ENCODE measurements at places on chromosomes 1 and 21. TPM values are rescaled to one million over a fixed set of nuclear protein-coding genes. Genes with fewer than 3 reads are reported as not detected.

Gene AMY1C
- total RNA-seq: not detected

GRCh38 chr1:20223106-20223505 lies 36.8 kb upstream of the PLA2G2C start:
- DNase-seq: no peak

DNA sequence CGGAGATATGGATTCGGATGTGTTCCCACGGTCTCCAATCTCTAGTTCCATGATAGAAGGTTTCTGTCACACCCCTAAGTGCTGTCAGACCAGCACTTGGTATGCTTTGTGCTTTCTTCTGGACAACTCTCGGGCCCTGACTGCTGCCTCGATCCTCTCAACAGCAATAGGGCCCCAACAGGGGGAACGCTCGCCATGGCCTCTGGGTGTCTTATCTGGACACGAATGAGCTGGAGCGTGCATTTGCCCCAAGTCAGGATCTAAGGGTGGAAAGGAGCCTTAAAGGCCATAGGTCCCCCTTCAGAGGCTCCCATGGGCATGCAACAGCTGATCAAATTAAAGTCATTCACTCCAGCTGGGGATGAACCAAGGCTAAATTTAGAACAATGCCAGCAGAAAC lies 76.8 kb downstream of the TCP10L start:
- DNase-seq: no peak

Gene RCAN3
- 27.4 TPM for total RNA-seq

- DNase-seq: no peak
These were observed 20.6 kb downstream of the PGLYRP3 start for GRCh38 chr1:153292185-153292584.

Gene RSRP1
- 113 TPM for total RNA-seq

- peak; percentile 82 for DNase-seq
These were observed 98.2 kb upstream of the ARTN start for GRCh38 chr1:43835082-43836021.

GRCh38 chr1:19869929-19870328 lies 12.3 kb upstream of the OTUD3 start:
- DNase-seq: no peak

GRCh38 chr1:216924732-216925131 lies 201.5 kb upstream of the ESRRG start:
- DNase-seq: no peak

Gene ST6GALNAC3
- 0.04 TPM for total RNA-seq

DNA sequence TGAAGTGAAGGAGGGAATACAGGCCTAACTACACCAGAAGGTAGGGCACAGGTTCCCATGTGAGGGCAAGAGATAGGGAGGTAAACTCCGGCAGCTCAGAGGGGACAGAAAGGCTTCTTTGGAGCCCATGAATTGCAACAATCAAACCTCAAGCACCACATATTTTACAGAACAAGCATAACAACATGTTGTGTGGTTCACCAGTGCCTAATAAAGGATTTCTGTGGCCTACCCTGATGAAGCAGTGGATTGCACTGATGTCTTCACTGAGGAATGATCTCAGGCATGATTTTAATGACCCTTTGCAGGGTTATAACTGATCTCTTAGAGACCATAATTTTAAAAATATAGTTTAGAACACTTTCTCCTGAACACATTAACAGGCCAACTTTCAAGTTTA lies 77.4 kb downstream of the RUNX1 start:
- DNase-seq: no peak

DNA sequence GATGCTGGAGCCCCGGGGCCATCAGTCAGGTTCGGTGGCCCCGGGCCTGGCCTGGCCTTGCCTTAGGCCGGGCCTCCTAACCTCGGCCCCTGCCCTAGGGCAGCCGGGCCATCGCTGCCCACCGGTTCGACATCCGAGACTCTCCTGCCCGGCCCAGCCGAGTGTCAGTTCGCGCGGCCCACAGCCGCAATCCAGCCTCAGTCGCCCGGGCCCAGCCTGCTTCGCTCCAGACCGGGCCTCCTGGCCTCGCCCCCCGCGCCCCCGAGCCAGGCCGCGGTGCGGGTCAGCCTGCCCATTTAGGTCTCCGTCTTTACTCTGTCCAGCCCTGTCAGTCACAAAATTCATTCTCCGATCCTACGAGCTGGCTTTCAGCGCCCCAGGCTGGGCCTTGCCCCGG lies 777 bp downstream of the LRRC41 start:
- peak; percentile 52 for DNase-seq

Gene FHL3
- 26.2 TPM for total RNA-seq

DNA sequence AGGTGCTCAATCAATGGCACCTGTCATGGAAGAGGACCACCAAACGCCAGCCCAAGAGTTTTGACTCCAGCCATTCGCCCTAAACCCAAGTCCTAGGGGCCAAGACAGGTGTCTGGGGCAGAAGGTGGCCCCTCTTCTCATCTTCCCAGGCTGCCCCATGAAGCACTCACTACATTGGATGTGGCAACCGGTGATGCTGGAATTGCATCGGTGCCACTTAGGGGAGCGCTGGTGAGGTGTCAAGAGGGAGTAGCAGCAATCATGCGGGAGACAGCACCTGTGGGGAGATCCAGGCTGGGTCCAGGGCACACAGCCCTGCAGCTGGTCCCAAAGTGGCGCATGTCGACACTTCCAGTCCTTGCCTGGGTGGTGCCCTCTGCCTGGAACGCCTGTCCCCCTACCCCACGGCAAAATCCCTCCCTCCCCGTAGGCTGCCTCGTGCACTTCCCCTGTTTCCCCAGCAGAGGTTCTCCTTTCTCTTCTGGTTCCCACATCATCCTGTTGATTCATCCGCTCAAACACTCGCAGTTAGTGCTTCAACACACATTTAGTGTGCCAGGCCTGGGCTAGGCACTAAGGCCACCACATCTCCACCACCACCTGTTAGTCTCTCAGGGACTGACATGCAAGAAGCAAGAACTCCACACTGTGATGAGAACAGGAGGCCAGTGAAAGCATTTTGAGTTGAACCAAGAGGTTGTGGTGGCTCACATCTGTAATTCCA lies 18.5 kb downstream of the PLA2G2D start:
- peak; percentile 45 for DNase-seq

- no peak for DNase-seq
These were observed 21.3 kb upstream of the EGLN1 start for GRCh38 chr1:231443363-231443762.

Gene HCRTR1
- not detected for total RNA-seq

GRCh38 chr1:6783936-6784559 lies 1.2 kb upstream of the CAMTA1 start:
- DNase-seq: no peak

GRCh38 chr1:63775418-63776127 lies 1.8 kb downstream of the ROR1 start:
- peak; percentile 20 for DNase-seq

Gene OR2T2
- total RNA-seq: not detected

Gene AMY2B
- total RNA-seq: 0.95 TPM

Gene PTTG1IP
- total RNA-seq: 174 TPM

DNA sequence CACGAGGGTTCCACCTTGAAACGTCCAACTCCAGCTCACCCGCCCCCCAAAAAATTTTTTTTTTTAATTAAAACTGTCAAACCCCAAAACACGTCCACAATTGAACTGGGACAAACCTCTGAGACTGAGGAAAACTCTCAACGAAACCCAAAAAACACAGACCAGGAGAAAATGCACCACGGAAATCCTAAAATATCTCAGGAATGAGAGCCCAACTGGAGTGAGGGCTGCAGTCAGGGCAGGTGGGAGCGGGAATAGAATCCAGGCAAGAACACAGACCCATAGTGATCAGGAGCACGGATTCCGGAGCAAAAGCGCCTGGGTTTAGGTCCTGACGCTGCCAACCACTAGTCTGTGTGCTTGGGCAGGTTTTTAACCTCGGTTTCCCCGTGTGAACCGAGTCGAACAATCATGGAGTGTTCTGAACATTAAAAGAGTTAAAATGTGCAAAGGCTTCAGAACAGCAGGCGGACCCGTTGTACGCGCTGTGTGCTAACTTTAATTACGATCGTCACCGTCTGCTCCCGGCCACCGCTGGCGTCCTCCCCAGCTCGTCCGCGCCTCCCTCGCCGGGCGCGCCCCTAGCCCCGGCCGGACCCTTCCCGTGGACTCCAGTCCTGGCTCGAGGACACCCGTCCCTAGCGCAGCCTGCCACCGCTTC lies 624 bp downstream of the ARHGAP29 start:
- DNase-seq: no peak

GRCh38 chr1:83527987-83528386 lies 470.9 kb downstream of the TTLL7 start:
- no peak for DNase-seq

GRCh38 chr1:156445789-156446263 lies 54.7 kb downstream of the MEF2D start:
- DNase-seq: peak; percentile 88

Gene SMCP
- total RNA-seq: not detected

- no peak for DNase-seq
These were observed 104.9 kb downstream of the PTGS2 start for GRCh38 chr1:186575348-186575747.

- no peak for DNase-seq
These were observed 101.7 kb downstream of the ADSS2 start for GRCh38 chr1:244350027-244350426.

Gene CTSK
- 4.7 TPM for total RNA-seq

Gene NUP210L
- not detected for total RNA-seq

DNA sequence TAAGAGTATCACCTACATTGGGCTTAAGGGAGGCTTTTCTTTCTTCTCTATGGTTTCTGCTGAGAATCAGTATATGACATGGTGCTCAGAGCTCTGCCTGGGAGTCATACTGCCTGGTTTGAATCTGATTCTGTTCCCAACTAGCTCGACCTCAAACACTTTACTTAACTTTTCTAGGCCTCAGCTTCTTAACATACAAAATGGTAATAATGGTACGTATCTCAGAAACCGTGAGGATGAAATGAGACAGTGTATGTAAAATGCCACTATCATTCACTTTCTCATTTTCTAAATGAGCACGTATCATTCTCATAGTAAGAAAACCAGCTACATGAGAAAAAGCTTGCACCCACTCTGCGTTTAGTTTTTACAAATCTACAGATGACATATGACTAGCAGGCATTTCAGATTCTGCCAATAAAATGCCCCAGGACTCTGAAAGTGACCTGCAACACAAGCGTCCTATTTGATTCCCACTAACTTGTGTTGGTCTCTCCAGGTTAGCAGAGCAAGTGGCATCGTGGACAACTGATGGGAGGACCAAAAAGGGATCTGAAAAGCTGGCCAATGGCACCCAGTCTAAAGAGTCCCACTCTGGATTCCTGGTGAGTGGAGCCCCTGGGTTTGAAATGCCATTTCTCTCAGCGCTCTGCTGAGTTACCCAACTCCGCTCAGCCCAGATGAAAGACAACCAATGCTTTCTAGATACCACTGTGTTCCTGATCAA lies 6.1 kb downstream of the CTNNBIP1 start:
- no peak for DNase-seq
